Testis (tissue), 5 donors: ENCODE measurements at places on chromosomes 16 and 17. TPM values are rescaled to one million over a fixed set of nuclear protein-coding genes. Genes with fewer than 3 reads are reported as not detected.

TSPAN10 gene
- polyA plus RNA-seq: 3.1 TPM

PLXDC1 gene
- polyA plus RNA-seq: 40.5 TPM

AANAT gene
- 4.4 TPM for polyA plus RNA-seq

TMEM114 gene
- polyA plus RNA-seq: not detected

ABCA9 gene
- 5.0 TPM for polyA plus RNA-seq

CTRB1 gene
- not detected for polyA plus RNA-seq

ALDH3A1 gene
- 4.2 TPM for polyA plus RNA-seq

OTOA gene
- 19.7 TPM for polyA plus RNA-seq

CLTC gene
- polyA plus RNA-seq: 137 TPM

SLFN13 gene
- polyA plus RNA-seq: 2.5 TPM

ITGAD gene
- polyA plus RNA-seq: not detected

SOCS1 gene
- 3.6 TPM for polyA plus RNA-seq

ATP6V0D1 gene
- polyA plus RNA-seq: 165 TPM

KRTAP3-2 gene
- polyA plus RNA-seq: not detected

MEIOC gene
- polyA plus RNA-seq: 58.2 TPM

DCTPP1 gene
- polyA plus RNA-seq: 23.6 TPM

GPR142 gene
- 0.51 TPM for polyA plus RNA-seq

CRLF3 gene
- polyA plus RNA-seq: 21.8 TPM

MAF gene
- 22.0 TPM for polyA plus RNA-seq

LRRC37A gene
- 7.8 TPM for polyA plus RNA-seq

ADGRG1 gene
- polyA plus RNA-seq: 134 TPM

ABAT gene
- 25.3 TPM for polyA plus RNA-seq

CES1 gene
- polyA plus RNA-seq: 18.3 TPM

KCNG4 gene
- not detected for polyA plus RNA-seq

CCL16 gene
- polyA plus RNA-seq: not detected

HBQ1 gene
- polyA plus RNA-seq: 1.3 TPM

FOXN1 gene
- 0.69 TPM for polyA plus RNA-seq

KRT27 gene
- polyA plus RNA-seq: 0.58 TPM

NPIPA7 gene
- 19.8 TPM for polyA plus RNA-seq

SLC43A2 gene
- 11.7 TPM for polyA plus RNA-seq

BIRC5 gene
- polyA plus RNA-seq: 58.5 TPM

AFMID gene
- 36.1 TPM for polyA plus RNA-seq

LRRC75A gene
- polyA plus RNA-seq: 39.1 TPM

CCL14 gene
- polyA plus RNA-seq: 57.5 TPM

CLEC10A gene
- polyA plus RNA-seq: 11.7 TPM

SLFN5 gene
- 2.4 TPM for polyA plus RNA-seq

TNP2 gene
- 38.4 TPM for polyA plus RNA-seq

CDH13 gene
- 11.1 TPM for polyA plus RNA-seq

MAPT gene
- polyA plus RNA-seq: 100 TPM

SPATA22 gene
- polyA plus RNA-seq: 368 TPM

PIRT gene
- 0.18 TPM for polyA plus RNA-seq

KRTAP9-8 gene
- polyA plus RNA-seq: not detected
